ENCODE measurements at places on chromosomes 12 and 14. TPM values are rescaled to one million over a fixed set of nuclear protein-coding genes. Genes with fewer than 3 reads are reported as not detected.

DNA sequence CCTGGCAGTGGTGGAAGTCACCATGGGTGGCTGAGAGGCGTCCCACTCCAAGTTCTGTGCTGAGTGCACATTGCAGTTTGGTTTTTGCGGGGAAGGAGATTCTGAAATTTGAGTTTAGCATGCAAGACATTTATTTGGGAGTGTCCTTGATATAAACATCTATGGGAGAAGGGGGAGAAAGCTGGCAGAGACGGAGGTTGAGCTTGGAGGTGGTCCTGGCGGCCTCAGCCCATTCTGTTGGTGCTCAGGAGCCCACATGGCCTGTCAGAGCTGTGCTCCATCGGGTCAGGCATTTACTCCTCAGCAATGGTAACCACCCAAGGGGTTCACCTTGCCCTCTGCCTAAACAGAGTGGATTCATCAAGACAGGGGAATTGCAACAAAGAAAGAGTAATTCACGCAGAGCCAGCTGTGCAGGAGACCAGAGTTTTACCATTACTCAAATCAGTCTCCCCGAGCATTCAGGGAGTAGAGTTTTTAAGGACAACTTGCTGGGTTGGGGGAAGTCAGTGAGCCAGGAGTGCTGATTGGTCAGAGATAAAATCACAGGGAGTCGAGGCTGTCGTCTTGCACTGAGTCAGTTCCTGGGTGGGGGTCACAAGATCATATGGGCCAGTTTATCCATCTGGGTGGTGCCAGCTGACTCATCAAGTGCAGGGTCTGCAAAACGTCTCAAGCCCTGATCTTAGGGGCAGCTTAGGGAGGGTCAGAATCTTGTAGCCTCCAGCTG, 323.3 kb upstream of the TMEM132C start:
- DNase-seq = no peak

- DNase-seq = no peak
Observed at GRCh38 chr14:105476831-105477659, 2.4 kb downstream of the CRIP2 start.

GRCh38 chr12:64756376-64756775, 2.8 kb downstream of the GNS start:
- DNase-seq = no peak

GRCh38 chr12:83432176-83432719, 745.5 kb downstream of the TMTC2 start:
- DNase-seq = no peak

- no peak for DNase-seq
Observed at GRCh38 chr14:67245104-67245503, 3.9 kb downstream of the PALS1 start.

DNA sequence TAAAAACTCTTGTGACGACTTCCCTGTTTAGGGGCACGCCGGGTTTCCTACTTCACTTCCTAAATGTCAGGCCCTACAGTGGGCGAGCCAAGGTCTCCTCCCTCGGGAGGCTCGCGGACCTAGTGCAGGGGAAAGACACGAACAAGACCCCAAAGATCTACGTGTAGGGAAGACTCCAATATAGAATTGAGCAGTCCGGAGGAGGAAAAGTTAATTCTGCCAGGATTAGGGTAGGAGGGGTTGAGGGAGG, 564 bp downstream of the ATXN3 start:
- no peak for DNase-seq

- no peak for DNase-seq
Observed at GRCh38 chr14:54669721-54670561, 103.0 kb downstream of the SAMD4A start.

G2E3 gene
- 27.9 TPM for polyA plus RNA-seq

OR6C2 gene
- polyA plus RNA-seq = not detected

TMPRSS12 gene
- polyA plus RNA-seq = 0.16 TPM

MMP19 gene
- polyA plus RNA-seq = 0.69 TPM

PDE3A gene
- polyA plus RNA-seq = 28.0 TPM

APOF gene
- 0.13 TPM for polyA plus RNA-seq

SLC8A3 gene
- 0.37 TPM for polyA plus RNA-seq

Data from left renal cortex interstitium (tissue), 4 donors.